Stomach (tissue), 19 donors: ENCODE measurements at places on chromosomes 3 and 15. TPM values are rescaled to one million over a fixed set of nuclear protein-coding genes. Genes with fewer than 3 reads are reported as not detected.

Gene WNT5A
- 4.1 TPM for total RNA-seq

Gene POC1A
- 23.2 TPM for total RNA-seq

Gene RPSA
- 929 TPM for total RNA-seq

Gene RETNLB
- total RNA-seq: not detected

Gene SLC51A
- 0.92 TPM for total RNA-seq

Gene FRMD4B
- total RNA-seq: 24.3 TPM

Gene CD200R1
- not detected for total RNA-seq

Gene TRPM1
- total RNA-seq: not detected

Gene ACTRT3
- total RNA-seq: 2.2 TPM

Gene GOLGA8K
- total RNA-seq: not detected

Gene RARRES1
- total RNA-seq: 237 TPM

DNA sequence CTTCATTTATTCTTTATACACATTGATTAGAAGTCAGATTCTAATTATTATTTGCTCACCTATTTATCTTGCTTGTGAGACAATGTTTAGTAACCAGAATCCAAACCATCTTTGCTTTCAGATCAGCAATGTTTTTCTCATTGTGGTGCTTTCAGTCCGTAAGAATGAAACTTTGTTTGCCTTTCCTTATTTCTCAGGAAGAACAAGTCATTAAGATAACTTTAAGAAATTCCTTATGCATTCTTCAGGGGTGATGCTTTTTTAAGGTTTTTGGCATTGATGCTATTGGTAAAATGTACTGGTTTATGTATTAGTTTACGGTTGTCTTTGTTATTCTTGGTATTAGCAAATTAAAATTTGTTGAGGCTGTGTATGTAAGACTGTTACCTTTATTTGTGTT lies 120.8 kb upstream of the POU1F1 start:
- no peak overlapping the region for H3K27ac ChIP-seq
- no peaks in the 10 kb centered on the region for H3K27me3 ChIP-seq
- H3K4me1 ChIP-seq: no peaks in the 10 kb centered on the region
- H3K4me3 ChIP-seq: no peak overlapping the region
- H3K36me3 ChIP-seq: no peaks in the 10 kb centered on the region
- no peak for DNase-seq

DNA sequence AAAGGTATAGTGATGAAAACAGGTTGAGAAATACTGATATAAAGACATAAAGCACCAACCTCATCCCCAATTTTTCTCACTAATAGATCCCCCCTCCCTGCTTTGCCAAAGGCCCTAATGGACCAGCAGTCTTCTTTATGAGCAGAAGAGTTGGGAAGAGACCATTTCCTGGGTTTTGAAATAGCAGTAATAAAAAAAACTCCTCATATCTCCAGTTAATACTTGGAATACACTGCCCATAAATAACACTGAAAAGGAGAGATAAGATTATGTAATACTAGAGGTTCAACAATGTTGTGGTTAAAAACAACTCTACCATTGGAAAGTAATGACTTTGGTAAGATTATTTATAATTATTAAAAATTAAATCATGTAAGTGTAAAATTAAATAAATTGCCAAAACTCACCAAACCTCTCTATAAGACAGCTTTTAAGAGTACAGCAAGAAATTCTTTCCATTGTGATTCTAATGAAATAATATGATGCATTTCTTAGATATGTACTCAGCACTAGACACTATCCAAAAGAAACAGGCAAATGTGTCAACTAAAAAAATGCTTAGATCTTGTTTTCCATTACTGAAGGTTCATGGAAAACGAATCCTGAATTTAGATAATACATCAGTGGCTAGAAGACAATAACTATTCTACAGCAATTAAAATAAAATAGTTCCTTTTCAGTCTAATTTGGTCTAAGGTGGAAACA lies 88.2 kb downstream of the FAIM start:
- no peaks in the 10 kb centered on the region for H3K27me3 ChIP-seq
- no peaks in the 10 kb centered on the region for H3K4me1 ChIP-seq
- no peak overlapping the region for H3K4me3 ChIP-seq
- peaks cover 54% of the 10 kb centered on the region for H3K36me3 ChIP-seq

DNA sequence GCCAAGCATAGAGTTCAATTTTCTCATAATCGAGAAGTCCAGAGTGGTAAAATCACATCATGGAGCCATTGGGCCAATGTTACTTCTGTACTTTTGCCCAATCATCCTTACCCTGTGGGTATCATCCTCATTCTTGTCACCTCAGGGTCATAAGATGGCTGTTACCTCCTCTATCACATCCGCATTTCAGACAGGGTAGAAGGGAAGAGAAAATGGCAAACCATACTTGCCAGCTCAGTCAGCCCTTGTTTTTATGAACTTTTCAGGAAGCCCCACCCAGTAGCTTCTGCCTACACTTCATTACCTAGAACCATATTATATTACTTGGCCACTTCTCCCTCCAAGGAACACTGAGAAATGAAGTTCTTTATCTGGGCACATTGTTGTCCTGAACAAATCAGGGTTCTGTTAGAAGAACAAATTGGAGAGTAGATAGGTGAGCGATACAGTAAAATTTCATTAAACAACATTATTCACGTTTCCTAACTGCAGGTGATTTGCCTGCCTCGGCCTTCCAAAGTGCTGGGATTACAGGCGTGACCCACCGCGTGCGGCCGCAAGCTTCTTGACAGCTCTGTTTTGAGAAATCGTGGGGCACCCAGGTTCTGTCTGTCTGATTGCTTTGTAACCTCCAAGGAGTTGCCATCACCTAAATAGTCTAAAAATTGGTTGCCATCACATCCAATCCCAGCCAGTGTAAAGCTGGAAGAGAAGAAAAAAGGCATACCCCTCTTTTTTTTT lies 34.5 kb upstream of the RPN1 start:
- H3K36me3 ChIP-seq: no peaks in the 10 kb centered on the region
- no peak overlapping the region for H3K4me3 ChIP-seq
- no peak overlapping the region for H3K27ac ChIP-seq
- no peaks in the 10 kb centered on the region for H3K27me3 ChIP-seq
- H3K4me1 ChIP-seq: no peaks in the 10 kb centered on the region

GRCh38 chr3:87203809-87204208 lies 23.3 kb upstream of the CHMP2B start:
- no peak for DNase-seq
- H3K4me3 ChIP-seq: no peak overlapping the region
- no peaks in the 10 kb centered on the region for H3K27me3 ChIP-seq
- no peak overlapping the region for H3K27ac ChIP-seq

DNA sequence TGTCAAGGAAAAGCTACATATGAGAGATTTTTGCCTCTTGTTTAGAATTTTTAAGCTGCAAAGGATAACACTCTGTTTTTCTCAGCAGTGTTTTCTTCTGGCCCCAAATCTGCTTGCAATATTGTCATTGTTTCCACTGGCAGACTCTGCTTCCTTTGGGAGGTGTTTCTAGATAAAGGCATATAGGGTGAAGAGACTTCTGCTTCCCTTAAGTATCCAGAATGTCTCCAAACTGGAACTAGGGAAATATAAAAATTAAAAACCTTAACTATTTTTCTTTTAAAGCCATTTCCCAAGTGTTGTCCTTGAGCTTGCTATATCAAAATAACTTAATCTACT lies 225.8 kb downstream of the CGGBP1 start:
- no peak overlapping the region for H3K27ac ChIP-seq
- H3K4me1 ChIP-seq: no peaks in the 10 kb centered on the region
- no peak for DNase-seq
- H3K4me3 ChIP-seq: no peak overlapping the region

DNA sequence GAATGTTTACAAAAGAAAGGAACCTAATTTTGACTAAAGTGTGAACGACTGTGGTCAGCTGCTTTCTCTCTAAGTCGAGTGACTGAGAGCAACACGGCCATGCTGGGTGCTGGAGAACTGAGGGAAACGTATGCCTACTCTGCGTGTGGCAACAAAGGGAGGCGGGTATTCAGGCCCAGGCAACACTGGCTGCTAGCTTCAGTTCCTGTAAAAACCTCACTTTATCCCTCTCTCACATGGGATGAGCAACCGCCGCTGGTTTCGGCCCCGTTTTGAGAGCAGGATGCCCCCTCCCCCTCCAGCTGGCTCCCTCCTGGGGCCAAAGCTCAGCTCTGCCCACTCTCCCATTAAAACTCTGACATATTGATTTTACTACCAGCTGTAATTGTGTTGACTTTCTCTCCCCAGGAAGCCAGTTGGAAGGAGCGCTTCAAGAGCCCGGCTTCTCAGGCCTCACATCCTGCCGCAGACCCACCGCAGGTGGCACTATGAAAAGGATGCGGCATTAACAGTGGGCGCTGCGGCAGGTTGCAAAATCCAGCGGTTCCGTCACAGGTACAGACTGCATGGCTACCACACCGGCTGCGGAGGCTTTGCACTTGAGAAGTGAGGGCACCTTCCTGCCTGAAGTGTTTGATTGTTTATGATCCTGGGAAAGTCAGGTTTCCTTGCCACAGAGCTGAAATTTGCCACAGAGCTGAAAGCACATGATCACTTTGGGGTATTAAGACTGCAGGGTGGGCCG lies 12.7 kb downstream of the PLXND1 start:
- H3K27ac ChIP-seq: peak overlapping the region; percentile 81
- H3K27me3 ChIP-seq: no peaks in the 10 kb centered on the region
- peaks cover 83% of the 10 kb centered on the region for H3K4me1 ChIP-seq

DNA sequence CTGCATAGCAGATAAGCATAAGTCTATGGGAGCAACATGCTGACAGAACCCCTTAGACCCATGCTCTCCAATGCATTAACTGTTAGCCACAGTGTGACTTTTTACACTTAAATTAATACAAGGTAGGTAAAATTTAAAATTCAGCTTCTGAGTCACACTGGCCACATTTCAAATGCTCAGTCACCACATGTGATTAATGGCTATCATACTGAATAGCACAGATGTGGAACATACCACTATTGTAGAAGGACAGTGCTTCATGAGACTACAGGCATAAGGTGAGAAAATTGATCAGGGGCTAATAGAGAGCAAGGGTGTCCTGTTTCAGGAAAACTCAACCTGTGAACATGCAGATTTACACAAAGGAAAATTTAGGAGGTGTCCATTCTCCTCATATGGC lies 357.0 kb upstream of the SEMA6D start:
- H3K36me3 ChIP-seq: no peaks in the 10 kb centered on the region
- no peaks in the 10 kb centered on the region for H3K4me1 ChIP-seq

- H3K27ac ChIP-seq: no peak overlapping the region
- no peaks in the 10 kb centered on the region for H3K36me3 ChIP-seq
- H3K27me3 ChIP-seq: no peaks in the 10 kb centered on the region
Measured at GRCh38 chr15:36501063-36501678, 78.3 kb upstream of the CDIN1 start.

GRCh38 chr15:52352086-52352485 lies 56.5 kb upstream of the MYO5C start:
- H3K36me3 ChIP-seq: peaks cover 50% of the 10 kb centered on the region
- no peak for DNase-seq
- no peaks in the 10 kb centered on the region for H3K4me1 ChIP-seq
- H3K4me3 ChIP-seq: no peak overlapping the region
- H3K27ac ChIP-seq: no peak overlapping the region

- no peak overlapping the region for H3K4me3 ChIP-seq
- H3K36me3 ChIP-seq: no peaks in the 10 kb centered on the region
- H3K27me3 ChIP-seq: no peaks in the 10 kb centered on the region
Measured at GRCh38 chr3:117710501-117710900, 1000.9 kb downstream of the TUSC7 start.

DNA sequence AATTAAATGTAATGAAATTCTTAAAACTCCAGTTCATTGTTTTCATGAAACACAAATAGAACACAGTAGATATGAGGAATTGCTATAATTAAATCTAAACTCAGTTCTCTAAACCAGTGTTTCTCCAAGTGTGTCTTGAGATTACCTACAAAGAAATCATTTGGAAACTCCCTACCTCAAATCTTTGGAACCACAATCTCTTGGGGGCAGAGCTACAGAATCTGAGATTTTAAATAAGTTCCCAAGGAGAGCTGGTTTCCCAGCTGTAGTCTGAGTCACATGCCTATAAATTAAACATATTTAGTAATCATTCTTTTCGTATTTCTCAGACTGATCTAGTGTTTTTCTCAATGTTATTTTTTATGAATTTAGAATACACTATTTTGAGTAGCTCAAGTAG lies 17.0 kb upstream of the ACTC1 start:
- no peak for DNase-seq
- no peak overlapping the region for H3K4me3 ChIP-seq
- H3K36me3 ChIP-seq: no peaks in the 10 kb centered on the region
- H3K27ac ChIP-seq: no peak overlapping the region
- no peaks in the 10 kb centered on the region for H3K27me3 ChIP-seq
- H3K4me1 ChIP-seq: no peaks in the 10 kb centered on the region

DNA sequence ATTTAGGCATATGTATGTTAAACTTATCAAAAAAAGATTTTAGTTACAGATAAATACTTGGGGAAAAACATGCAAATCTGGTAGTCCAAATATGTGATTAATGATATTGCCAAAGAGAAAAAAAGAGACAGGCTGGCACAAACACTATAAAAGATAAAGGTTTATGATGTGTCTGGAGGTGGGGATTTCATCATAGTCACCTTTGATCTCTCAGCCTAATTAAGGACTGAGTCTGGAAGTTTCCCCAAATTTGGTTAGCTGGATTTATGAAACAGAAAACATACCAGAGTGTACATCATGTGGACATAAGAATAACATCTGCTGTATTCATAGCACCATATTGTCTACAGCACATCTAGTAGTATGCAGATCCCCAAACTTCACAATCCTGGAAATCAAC lies 157.0 kb downstream of the FGF12 start:
- no peak overlapping the region for H3K4me3 ChIP-seq
- no peak overlapping the region for H3K27ac ChIP-seq
- H3K36me3 ChIP-seq: no peaks in the 10 kb centered on the region
- DNase-seq: peak; percentile 3
- no peaks in the 10 kb centered on the region for H3K27me3 ChIP-seq
- H3K4me1 ChIP-seq: peaks cover 5% of the 10 kb centered on the region

- no peak overlapping the region for H3K27ac ChIP-seq
- DNase-seq: no peak
- H3K27me3 ChIP-seq: no peaks in the 10 kb centered on the region
- H3K4me3 ChIP-seq: no peak overlapping the region
Measured at GRCh38 chr3:9679476-9680080, 24.1 kb upstream of the CPNE9 start.

- no peak overlapping the region for H3K27ac ChIP-seq
- H3K36me3 ChIP-seq: peaks cover 43% of the 10 kb centered on the region
- no peaks in the 10 kb centered on the region for H3K27me3 ChIP-seq
- peaks cover 38% of the 10 kb centered on the region for H3K4me1 ChIP-seq
Measured at GRCh38 chr3:50121072-50122032, 32.6 kb downstream of the RBM5 start.

GRCh38 chr3:56219894-56220805 lies 248.1 kb downstream of the ERC2 start:
- H3K4me3 ChIP-seq: no peak overlapping the region
- no peaks in the 10 kb centered on the region for H3K4me1 ChIP-seq
- H3K36me3 ChIP-seq: no peaks in the 10 kb centered on the region
- no peaks in the 10 kb centered on the region for H3K27me3 ChIP-seq

- H3K27ac ChIP-seq: no peak overlapping the region
- no peaks in the 10 kb centered on the region for H3K4me1 ChIP-seq
- no peaks in the 10 kb centered on the region for H3K27me3 ChIP-seq
- no peaks in the 10 kb centered on the region for H3K36me3 ChIP-seq
- DNase-seq: no peak
Measured at GRCh38 chr3:134956844-134957243, 161.8 kb downstream of the EPHB1 start.
